ENCODE measurements at places on chromosomes 2 and 18.

- no peak for DNase-seq
These were observed 4.4 kb downstream of the C2orf92 start for GRCh38 chr2:97673915-97674283.

DNA sequence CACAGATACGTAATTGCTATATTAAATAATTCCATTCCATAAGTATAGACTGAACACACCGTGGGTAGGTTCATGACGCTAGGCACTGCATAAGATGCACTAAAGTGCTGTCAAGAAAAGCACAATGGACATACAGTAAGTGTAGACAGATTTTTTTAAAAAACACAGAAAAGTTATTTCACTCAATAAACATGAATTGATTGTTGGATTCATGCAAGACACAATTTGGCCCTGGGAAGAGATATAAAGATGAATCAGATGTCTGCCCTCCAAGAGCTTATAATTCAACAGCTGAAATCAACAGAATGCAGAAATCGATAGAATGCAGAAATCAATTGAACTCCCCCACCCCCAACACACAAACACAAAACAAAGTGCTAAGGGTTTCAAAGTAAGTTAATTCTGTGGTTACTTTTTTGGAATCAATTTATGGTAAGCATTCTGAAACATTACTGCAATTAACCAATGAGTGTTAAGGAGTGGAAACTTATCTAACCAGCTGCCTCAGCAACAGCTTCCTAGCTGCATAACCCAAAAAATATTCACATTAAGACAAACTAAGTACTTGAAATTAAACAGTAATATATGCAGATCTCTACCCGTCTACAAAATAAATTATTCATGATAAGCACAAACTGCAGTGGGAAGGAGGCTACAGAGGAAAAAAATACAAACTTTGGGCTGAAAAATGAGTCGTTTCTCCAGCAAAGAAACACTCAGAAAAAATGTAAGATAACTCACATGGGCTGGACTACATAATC lies 1.6 kb downstream of the NBAS start:
- no peak for DNase-seq

- no peak for DNase-seq
These were observed 708.5 kb upstream of the SLC8A1 start for GRCh38 chr2:41160439-41160838.

DNA sequence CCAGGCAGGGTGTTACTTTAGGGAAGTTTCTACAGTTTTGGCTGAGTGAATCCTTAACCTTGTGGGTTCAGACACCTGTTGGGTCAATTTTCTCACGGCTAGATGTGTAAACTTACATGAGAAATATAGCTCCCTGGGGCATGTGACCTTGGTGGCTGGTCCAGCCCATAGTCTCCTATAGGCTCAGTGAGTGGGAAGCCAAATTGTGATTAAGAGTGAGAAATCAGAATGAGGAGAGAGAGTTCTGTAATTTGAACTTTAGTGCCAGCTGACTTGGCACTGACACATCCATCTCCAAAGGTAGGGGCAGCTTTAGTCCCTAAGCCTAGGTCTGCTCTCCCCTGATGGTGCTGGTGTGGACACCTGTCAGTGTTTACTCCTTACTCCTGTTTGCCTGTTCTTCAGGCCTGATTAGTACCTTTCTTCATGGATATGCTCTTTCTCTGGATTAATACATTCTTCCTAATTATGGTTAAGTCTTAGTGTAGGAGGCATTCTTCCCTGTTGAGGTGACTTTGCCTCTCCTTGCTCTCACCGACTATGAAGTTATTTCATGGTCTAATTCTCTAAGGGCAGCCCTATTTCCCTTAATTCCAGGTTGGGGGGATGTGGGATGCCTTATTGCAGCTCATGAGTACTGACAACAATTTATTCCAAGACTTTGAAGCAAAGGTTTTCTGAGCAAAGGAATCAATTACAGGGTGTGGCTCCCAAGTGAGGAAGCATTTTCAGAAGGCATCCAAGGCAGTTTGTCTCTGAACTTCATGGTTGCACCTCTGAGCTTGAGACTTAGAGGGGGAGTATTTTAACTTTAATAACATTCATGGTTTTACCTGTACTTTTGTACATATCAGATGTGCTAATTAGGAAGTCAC lies 177.3 kb downstream of the DYSF start:
- no peak for DNase-seq

- no peak for DNase-seq
These were observed 794.3 kb upstream of the CDH7 start for GRCh38 chr18:64956465-64956864.

DNA sequence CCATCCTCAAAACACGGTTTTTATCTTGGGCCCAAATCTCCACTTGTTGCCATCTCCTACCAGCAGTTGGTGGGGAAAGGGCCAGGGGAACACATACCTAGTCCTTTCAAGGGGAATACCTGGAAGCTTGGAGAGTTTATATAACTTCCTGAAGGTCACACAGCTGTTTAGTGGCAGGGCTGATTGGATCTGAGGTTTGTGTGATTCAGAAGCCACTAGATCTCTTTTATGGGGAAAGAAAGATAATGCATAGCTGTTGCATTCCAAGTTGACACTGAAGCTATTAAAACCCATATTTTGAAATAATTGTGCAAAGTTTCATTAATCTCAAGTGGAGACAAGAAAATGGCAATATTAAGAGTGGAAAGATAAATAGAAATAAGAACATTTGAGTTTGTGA lies 134.2 kb downstream of the PLCL1 start:
- DNase-seq = no peak

DNA sequence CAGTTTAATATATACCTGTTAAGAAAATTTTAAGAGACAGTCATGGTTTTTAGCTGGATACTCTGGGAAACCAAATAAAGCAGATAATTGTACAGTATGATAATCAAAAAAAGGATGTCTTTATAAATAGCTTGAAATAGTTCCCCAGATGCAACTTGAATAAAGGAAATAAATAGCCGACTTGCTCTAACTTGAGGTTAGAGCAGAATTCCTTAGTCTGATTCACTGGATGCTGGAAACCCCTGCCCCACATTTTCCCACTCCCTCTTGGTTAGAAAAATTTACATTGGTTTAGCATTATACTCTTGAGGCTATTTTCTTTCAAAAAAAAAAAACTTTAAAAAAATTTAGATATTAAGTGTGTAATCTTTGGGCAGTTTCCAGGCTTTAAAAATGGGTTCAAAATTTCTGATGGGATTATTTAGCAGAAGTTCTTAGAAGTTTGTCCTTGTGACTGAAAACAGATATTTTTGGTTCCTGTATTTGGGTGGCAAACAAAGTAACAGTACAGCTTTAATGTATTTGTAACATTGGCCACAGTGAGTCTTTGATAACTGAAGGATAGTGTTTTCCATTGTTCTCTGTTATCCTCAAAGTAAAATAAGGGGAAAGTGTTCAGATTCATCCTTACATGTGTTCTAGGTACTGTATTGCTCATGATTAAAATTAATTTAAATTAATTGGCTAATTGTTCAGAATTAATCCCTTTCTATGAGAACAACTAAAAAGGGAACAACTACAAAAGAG lies 39.6 kb downstream of the ITGAV start:
- DNase-seq = no peak

DNA sequence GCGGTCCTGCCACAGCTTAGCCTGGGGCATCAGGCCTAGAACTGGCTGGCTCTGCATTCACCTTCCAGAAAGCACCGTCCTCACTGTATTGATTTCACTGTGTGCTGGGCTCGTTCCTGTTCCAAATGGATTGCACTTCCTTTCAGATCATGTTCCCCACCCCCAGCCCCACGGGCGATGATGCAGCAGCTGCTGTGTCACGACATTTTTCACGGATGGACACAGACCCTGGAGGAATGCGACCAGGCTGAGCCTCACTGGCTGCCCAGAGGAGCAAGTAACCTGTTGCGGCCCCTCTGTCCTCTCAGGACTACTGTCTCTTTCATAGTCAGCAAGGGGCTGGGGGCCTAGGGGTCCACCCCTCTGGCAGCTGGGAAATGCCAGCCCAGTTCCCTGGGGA lies 50.3 kb downstream of the CAPN13 start:
- no peak for DNase-seq

GRCh38 chr2:100197631-100198153 lies 55.3 kb upstream of the AFF3 start:
- DNase-seq = no peak

- no peak for DNase-seq
These were observed 859.5 kb downstream of the LRP1B start for GRCh38 chr2:141271346-141271745.

GRCh38 chr18:36580874-36581750 lies 247.7 kb downstream of the TPGS2 start:
- DNase-seq = no peak

Data from D721Med (cell line).